NCI-H1092 (cell line): ENCODE measurements at places on chromosomes 13 and 19.

DNA sequence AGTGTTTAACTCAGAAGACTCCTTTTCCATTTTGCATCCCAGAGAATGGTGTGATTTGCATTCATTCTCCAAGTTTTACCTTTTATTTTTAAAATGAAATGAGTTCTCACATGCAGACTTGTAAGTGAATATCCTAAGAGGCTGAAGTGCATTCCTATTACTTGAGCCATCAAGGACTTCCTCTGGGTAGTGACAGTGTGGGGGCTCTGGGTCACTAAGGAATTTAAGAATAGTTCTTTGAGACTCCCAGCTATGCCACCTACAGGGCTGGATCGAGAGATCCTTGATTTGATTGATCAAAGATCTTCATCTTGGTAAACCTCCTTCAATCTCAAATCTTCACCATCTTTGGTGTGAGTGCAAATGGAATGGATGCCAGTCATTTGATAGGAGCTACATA, 36.3 kb upstream of the SLC10A2 start:
- no peak for DNase-seq

- no peak for DNase-seq
These were observed 732 bp upstream of the MAP1S start for GRCh38 chr19:17718550-17718946.

GRCh38 chr19:51799774-51800472, 5.0 kb downstream of the FPR3 start:
- no peak for DNase-seq

- DNase-seq: no peak
These were observed 715.8 kb downstream of the UQCRFS1 start for GRCh38 chr19:28497137-28497536.

DNA sequence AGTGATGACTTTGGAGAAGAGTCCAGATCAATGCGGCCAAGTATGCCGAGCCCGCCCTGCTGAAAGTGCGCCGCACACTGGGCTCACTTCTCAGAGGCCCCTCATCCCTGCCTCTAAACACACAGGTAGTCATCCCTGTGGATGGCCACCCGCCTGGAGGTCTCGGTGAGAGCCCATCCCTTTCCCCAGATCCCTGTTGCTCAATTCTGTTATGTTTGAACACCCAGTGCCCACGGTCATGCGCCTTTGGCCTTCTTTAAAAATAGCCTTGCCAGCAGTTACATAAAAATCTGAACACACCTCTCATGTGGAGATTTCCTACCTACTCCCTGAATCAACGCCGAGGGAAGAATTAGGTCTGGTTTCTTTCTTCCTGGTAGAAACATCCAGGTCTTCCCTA, 11.9 kb downstream of the ELAVL1 start:
- DNase-seq: no peak

DNA sequence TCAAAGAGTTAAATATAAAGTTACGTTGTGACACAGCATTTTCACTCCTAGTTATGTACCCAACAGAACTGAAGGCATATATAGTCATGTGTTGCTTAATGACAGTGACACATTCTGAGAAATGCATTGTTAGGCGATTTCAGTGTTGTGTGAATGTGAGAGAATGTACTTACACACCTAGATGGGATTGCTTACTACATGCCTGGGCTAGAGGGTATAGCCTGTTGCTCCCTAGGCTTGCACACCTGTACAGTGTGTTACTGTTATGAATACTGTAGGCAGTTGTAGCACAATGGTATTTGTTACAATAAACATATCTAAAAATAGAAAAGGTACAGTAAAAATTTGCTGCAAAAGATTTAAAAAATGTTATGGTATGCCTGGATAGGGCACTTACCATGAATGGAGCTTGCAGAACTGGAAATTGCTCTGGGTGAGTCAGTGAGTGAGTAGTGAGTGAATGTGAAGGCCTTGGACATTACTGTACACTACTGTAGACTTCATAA, 89.2 kb downstream of the DHRS12 start:
- DNase-seq: no peak

- no peak for DNase-seq
These were observed 40.9 kb upstream of the UFM1 start for GRCh38 chr13:38308736-38309135.

- DNase-seq: no peak
These were observed 17.6 kb downstream of the TJP3 start for GRCh38 chr19:3725640-3726310.

DNA sequence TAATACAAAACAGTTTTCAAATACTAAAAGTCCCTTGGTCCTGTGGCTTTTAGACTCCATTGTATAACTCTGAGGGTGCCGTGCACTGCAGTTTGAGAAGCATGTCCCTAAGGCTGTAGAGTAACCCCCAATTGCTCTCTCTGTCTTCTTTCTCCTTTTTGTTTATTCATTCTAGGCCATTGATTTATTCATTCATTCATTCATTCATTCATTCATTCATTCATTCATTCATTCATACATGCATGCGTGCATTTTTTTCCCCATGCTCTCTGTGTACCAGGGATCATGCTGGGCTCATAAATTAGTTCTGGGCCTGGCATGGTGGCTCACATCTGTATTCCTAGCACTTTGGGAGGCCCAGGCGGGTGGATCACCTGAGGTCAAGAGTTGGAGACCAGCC, 19.3 kb downstream of the PRR22 start:
- DNase-seq: no peak

DNA sequence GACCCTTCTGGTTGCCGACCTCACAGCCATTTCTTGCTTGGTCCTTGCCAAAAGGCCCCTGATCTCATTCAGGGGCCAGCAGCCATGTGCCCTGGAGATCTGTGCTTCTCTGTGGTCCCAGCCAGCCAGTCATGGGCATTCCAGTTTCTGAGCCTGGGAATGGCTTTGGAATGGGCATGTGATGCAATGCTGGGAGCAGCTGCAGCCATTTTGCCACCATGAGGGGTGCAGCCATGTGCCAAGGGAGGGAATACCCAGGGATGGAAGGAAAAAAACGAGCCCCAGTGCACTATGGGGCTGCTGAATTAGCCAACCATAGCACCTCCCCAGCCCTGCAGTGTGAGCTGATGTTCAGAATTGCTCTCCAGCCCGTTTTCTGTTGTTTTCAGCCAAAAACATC, 26.3 kb downstream of the F2RL3 start:
- no peak for DNase-seq

DNA sequence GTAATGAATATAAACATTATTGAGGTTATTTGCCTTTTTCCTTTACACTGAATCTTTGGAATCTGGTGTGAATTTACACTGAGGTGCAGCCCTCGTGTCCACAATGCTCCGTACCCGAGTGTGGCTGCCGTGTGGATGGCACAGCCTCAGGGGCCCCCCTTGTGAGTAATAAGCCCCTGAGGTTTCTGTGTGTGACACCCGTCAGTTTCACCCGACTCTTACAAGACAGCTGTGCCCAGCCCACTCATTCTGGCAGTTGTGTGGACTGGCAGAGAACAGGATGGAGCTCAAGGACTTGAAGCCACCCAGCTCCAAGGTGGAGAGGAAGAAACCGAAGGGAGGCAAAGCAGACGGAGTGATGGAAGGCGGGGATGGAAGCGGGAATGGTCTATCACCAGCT, 7.8 kb downstream of the PROZ start:
- DNase-seq: no peak

GRCh38 chr19:694481-695351, 536 bp downstream of the PRSS57 start:
- no peak for DNase-seq

DNA sequence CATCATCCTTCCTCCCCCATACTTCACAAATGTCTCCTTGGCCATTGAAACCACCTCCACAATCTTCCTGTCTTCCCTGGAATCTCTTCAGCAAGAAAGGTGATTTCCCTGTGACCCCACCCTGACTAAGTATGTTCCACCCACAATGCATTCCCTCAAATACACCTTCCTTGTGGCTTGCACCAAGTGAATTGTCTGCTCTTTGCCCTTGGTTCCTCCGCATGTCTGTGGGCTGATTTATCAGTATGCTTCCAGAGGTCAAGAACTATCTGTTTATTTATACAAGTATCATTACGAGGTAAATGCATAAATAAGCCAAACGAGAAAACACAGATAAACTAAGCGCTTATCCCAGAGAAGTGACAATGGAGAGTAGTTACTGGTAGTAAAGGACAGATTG, 45.4 kb upstream of the POMP start:
- DNase-seq: no peak

DNA sequence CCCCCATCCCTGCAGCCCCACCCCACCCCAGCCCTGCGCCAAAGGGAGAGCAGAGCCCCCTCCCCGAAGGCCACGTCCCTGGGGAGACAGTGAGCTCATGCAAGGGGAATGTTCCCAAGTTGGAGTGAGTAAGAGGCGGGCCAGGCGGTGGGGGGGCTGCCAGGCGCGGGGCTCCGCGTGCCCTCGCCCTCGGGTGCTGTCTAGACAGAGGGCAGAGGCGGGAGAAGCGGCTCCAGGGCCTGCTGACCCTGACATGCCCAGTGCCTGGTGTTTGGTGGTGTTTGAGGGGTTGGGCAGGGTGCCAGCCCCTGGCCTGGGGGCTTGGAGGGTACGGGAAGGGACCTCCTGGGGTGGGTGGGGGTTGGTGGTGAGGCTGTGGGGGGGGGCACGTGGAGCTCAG, 1.0 kb downstream of the FSTL3 start:
- DNase-seq: no peak

GRCh38 chr19:3684054-3684816, 16.0 kb downstream of the PIP5K1C start:
- no peak for DNase-seq

DNA sequence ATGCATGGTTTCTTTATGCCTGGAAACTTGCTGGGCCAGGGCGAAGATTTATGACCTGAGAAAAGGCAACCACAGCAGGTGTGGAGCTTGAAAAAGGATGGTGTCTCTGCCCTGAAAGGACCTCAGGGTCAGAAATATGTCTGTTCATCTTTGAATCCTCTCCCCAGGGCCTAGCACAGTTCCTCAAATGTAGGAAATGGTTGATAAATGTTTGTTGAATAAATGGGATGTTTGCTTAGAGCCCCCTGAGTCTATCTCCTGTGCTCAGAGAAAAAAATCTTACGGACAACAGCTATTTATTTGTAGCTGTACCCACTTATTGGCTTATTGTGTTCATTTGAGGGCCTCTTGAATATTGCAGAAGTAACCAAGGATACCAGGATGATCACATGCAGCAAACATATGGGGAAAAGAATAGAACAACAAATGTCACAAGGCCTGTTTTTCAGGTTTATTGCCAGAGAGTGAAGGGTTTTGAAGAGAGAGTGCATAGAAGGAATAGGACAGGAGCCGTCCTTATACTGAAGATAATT, 114.5 kb downstream of the KLF5 start:
- DNase-seq: no peak
